ENCODE measurements at places on chromosomes 4 and X.

GRCh38 chrX:150542846-150543229 lies 25.6 kb upstream of the MTM1 start:
- no peak for DNase-seq

DNA sequence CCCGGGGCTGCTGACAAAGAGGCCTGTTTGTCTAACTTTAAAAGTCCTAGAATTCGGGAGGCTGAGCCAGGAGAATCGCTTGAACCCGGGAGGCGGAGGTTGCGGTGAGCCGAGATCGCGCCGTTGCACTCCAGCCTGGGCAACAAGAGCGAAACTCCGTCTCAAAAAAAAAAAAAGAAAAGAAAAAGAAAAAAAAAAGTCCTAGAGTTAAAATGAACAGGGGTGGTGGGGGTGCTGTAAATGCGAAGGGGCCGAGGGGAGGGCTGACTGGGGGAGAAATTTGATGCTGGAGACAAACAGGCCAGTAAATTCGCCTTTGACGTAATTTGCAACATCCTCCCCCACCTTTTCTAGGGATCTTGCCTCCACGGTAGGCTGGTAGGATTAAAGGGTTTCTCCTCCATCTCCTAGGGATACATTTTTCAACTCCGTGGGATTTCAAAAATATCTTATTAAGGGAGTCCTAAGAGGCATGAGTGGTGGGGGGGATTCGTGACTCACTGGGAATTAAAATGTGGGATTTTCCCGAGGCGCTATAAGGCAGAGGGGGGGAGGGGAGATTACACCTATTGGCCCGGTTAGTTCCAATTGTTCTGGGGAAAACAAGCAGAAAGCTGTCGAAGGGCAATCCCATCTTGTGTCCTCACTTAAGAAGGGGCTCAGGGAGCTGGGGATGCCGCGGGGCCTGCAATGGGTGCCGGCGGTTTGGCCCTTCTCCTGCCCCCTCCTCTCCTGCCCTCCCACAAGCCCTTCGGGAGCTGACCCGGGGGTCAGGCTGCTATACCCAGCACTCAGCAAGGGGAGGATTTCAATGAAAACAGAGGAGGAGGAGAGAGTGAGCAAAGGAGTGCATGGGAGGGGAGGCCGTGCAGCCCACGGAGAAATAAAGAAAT lies 3.0 kb upstream of the BCOR start:
- DNase-seq, result no peak

- no peak for DNase-seq
These were observed 738.3 kb upstream of the TENM3 start for GRCh38 chr4:181504924-181505323.

- no peak for DNase-seq
These were observed 9.6 kb downstream of the CTAG1A start for GRCh38 chrX:154594491-154594890.

DNA sequence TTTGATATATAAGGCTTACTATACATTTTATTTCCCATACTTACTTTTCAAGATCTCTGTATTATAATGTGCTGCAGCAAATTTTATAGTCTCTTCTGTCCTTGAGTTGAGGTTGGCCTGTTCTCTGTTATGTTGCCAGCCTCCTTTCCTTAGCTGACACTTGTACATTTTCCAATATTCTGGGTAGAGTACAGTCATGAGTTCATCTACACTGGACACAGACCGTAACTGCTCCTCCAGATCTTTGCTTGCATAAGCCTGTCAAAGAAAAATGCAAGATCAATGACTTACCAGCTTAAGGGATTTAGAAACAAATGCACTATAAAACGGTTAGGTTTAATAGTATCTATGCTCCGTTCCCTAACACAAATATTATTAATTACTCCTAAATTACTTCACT lies 63.2 kb downstream of the VEGFC start:
- no peak for DNase-seq

GRCh38 chr4:74665346-74665745 lies 129.0 kb downstream of the BTC start:
- DNase-seq, result no peak

- DNase-seq, result no peak
These were observed 41.6 kb downstream of the TIGD2 start for GRCh38 chr4:89152972-89153371.

Measured in effector CD8-positive, alpha-beta T cell (primary cell).